ENCODE measurements at places on chromosomes 5 and 9. TPM values are rescaled to one million over a fixed set of nuclear protein-coding genes. Genes with fewer than 3 reads are reported as not detected.
A peak's percentile ranks its signal among the peaks of the same experiment; 100 is the strongest.

DNA sequence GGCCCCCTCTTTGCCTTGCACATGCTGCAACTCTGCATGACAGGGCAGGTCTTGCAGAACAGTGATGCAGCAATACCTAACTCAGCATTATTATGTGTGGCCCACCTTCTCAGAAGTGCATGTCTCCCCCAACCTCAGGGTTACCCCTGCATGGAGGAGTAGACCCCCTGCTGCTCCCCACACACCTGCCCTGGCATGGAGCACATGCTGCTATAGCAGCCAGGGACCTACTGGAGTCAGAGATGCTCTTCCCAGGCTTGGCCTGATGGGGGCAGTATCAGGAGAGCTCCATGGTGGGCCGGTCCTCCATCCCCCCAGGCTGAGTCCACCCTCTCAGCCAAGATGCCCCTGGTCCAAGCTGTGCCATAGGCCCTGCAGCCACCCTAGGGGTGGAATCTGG, 13.2 kb upstream of the BOD1 start:
- no peak overlapping the region for H3K27ac ChIP-seq
- no peak for DNase-seq
- no peak overlapping the region for H3K4me3 ChIP-seq
- H3K36me3 ChIP-seq: no peaks in the 10 kb centered on the region

DNA sequence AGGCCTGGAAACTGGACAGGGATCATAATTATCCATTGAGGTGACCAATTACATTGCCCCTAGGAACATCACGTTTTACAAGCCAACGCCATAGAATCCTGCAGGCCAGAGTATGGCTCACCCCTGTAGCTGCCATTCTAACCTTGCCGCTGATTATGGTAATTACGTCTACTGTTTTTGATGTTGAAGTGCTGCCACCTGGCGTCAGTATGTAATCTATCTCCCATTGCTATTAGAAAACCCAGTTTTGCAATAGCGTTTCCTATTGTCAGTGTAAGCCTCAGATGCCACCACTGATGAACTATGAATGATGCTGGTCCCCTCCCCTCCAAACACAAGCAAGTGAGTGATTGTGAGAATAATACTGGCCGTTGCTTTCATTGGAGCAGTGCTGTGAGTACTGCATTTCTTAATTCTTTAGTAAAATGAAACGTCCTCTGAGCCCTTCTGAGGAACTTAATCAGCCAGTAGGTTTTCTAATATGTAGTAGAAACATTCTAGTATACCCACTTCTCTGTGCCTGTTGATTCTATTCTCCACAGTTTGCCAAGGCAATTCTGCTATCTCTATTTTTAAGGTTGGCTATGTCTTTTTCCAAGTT, 100.5 kb upstream of the NMUR2 start:
- no peak overlapping the region for H3K27ac ChIP-seq
- H3K27me3 ChIP-seq: no peaks in the 10 kb centered on the region
- DNase-seq: no peak

DNA sequence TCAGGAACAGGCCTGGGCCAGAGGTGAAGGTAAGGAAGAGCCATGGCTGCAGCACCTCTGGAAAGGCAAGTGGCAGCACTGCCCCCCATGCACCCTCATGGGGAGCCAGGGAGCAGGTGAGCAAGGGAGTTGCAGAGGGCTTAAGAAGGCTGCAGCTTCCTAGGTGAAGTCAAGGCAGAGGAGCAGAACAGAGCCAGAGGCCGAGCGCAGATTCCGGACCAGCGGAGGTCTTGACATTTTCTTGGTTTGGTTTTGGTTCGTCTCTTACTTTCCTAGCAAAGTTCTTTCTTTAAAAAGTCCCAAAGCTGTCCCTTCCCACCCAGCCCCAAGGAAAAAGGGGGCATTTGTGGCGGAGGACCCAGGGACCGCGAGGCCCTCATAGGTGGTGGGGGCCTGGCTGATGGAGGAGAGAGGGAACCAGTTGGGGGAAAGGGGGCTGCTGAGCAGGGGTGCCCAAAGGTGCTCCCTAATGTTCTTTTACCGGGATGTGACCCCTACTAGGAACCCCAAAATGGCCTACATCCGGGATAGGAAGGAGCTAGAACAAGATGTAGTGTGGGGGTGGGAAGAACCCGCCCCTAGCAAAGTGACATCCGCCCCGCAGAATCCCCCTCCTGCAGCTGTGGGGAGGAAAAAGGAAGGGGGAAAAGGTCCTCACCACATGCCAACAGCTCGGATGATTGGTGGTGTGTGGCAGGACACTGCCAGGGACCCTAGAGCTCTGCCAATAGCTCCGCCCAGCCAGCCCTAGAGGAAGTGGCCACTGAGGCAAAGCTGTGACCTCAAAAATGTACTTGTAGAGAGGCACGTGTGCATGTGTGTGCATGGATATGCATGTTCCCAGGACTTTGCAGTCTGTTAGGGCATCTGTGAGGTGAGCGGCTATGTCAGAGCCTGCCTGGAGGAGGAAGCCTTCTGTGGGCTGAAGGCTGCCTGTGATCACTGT, 914 bp upstream of the CD72 start:
- DNase-seq: peak; percentile 93
- H3K27me3 ChIP-seq: no peaks in the 10 kb centered on the region
- peaks cover 23% of the 10 kb centered on the region for H3K36me3 ChIP-seq
- peak overlapping the region; percentile 52 for H3K4me3 ChIP-seq
- peaks cover 58% of the 10 kb centered on the region for H3K4me1 ChIP-seq

- H3K27ac ChIP-seq: no peak overlapping the region
- H3K4me1 ChIP-seq: no peaks in the 10 kb centered on the region
- DNase-seq: no peak
- H3K4me3 ChIP-seq: no peak overlapping the region
Observed at GRCh38 chr5:108700930-108701329, 46.8 kb upstream of the FER start.

Gene PCDHB2
- total RNA-seq: 1.8 TPM

Gene ODF2
- 37.5 TPM for total RNA-seq

Gene GTF3C5
- 64.4 TPM for total RNA-seq

Gene SUSD3
- 27.6 TPM for total RNA-seq
